ENCODE measurements at places on chromosomes 7 and 10. TPM values are rescaled to one million over a fixed set of nuclear protein-coding genes. Genes with fewer than 3 reads are reported as not detected.

LIPJ gene
- not detected for total RNA-seq

BEND7 gene
- 15.8 TPM for total RNA-seq

EVX1 gene
- not detected for total RNA-seq

PPP1R3C gene
- total RNA-seq = 39.8 TPM

RBP3 gene
- total RNA-seq = not detected

OPN1SW gene
- total RNA-seq = not detected

OR2A1 gene
- not detected for total RNA-seq

DNA sequence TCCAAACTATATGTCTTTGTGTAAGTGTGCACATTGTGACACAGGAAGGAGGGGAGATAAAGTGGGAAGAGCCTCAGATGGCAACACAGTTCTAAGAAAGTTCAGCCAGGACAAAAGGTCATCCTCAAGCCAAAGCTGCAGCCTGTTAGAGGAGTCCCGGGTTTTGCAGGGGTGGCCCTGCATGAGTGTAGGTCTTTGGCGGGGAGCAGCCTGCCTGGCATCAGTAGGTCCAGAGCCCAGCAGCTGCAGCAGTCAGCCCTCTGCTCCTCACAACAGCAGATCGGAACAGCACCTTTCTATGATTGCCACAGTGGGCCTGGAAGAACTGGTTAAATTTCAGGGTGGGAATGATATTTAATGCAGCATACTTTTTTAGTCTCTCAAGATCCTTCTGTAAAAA is 13.5 kb upstream of the VDAC2 start:
- DNase-seq = no peak

- DNase-seq = no peak
Measured at GRCh38 chr10:128694168-128694850, 568.1 kb upstream of the MKI67 start.

GRCh38 chr10:52146766-52147165 is 167.3 kb upstream of the DKK1 start:
- DNase-seq = no peak

DNA sequence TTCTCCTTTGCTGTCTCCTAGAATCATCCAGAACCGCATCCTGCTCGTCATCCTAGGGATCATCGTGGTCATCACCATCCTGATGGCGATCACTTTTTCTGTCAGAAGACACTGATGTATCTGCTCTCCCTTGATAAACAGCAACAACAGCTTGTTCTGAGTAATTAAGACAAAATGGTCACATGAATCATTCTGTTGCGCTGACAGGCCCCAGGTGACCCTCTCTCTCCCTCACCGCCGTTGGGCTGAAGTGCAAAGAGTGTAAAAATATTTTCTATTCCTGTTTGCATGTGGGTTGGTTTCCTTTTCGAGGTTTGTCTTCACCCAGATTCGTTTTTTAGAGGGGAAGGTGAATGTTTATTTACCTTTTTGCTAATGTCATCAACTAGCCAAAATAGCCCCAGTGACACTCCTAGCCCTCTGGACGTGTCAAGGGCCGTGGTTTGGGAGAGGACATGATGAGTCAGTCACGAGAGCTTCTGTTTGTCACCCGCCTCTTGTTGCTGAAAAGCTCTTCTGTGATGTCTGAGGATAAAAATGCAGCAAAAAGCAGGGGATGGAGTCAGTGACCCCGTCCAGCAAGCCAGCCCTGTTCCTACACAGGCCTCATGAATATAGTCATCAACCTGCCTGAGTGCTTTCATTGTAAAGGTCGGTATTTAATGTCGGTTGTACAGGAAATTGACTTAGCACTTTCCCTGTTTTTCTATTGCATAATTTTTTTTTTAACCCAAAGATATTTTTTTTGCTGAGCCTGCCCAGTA is 134.6 kb upstream of the TCF7L2 start:
- DNase-seq = no peak

GRCh38 chr7:71611986-71612385 is 480.0 kb downstream of the GALNT17 start:
- DNase-seq = no peak

DNA sequence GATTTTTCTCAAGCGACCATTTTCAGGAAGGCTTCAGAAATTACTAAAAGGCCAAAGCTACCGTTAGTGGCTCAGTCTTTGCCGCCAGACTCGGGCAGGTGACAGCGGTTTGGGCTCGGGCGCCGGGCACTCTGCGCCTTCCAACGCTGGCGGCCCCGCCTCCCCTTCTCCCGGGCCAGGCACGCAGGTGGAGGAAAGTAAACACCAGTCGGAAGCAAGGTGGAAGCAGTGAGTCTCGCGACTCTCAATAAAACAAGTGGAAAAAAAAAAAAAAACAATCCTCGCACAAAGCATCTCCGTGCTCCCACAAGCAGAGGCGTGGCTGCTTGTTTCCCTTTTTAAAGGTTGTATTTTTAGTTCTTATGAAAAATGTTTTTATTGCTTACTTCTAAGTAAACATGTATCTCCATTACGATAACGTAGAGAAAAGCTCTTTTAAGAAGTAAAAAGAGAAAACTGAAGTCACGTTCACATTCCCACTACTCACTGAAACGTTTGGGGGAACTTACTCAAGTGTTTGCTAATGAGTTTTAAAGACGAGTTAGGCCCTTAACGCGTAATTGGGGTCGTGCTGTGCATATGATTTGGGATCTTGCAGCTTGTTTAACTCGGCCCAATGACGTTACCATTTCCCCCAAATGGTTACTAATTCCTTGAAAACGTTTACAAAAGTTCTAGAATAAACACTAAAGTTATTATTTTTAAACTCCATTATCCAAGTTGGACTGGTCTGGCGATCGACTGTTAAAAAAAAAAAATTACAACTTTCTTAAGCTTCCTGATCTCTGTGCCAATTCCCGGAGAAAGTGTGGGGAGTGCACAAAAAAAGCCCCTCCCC is 864 bp downstream of the CDCA7L start:
- no peak for DNase-seq

- no peak for DNase-seq
Measured at GRCh38 chr10:61903221-61903927, 1.9 kb downstream of the ARID5B start.

GRCh38 chr10:74067373-74068352 is 69.7 kb downstream of the VCL start:
- no peak for DNase-seq

DNA sequence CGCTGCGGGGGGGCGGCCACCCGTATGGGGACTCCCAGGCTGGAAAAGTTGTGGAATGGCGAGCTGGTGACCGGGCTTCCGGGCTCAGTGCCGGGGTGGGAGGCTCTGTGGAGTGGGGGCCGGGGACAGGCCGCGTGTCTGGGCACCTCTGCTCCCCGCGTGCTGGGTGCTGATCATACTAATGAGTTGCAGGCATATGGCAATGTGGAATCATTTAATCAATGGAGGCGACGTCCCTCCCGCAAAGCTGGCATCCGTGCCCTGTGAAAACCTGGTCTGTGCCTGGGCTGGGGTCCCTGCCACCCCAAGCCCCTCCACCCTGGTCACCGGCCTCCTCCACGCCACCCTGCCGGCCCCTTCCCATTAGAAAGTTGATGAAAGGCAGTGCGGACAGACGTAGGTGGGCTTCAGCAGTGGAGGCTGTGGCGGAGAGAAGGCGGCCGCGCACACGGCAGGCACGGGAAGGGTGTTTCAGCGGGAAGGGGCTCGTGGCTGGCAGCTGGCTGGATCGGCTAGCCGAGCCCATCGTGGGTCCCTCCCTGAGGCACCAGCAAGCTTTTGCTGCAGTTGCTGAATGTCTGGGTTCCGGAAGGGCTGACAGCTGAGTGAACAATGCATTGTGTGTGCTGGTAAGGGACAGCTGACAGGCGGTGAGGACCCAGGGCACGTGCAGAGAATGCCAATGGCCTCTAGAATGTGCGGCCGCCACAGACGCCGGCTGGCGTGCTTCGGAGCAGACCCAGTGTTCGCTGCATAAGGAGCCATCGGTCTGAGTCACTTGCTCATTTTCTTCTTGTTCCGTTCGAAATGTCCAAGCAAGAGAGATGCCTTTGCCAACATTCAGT is 1.5 kb downstream of the ADGRA1 start:
- no peak for DNase-seq

- DNase-seq = no peak
Measured at GRCh38 chr7:112206991-112207592, 597 bp downstream of the ZNF277 start.

GRCh38 chr10:115094416-115095140 is 1.4 kb downstream of the ATRNL1 start:
- DNase-seq = no peak

DNA sequence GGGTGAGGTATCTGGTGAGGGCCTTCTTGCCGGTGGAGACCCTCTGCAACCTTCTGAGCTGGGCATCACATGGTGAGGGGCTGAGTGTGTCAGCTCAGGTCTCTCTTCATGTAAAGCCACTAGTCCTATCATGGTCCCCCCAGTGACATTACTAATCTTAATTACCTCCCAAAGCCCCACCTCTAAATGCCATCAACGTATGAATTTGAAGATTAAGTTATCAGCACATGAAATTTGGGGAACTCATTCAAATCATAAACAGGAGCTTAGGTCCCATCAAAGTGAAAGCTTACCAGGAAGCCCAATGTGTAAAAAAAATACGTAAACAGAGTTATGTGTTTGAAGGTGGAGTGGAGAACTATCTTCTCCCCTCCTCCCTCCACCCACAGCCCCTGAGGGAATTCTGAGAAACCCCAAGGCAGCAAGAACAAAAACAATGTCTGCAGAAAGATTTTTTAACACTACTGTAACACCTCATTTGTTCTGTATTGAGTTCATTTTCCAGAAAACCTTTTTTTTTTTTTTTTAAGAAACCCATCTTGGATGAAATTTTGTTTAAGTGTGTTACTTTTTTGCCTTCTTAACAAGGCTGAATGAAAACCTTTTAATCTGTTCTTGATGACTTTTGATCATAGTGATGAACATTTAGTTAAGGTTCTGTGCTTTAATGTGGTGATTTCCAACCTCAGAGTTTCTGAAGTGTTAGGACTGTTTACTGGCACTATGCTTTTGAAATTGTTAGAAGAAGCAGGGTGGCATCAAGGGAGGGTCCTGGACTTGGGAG is 19.1 kb upstream of the PCGF5 start:
- DNase-seq = no peak

DNA sequence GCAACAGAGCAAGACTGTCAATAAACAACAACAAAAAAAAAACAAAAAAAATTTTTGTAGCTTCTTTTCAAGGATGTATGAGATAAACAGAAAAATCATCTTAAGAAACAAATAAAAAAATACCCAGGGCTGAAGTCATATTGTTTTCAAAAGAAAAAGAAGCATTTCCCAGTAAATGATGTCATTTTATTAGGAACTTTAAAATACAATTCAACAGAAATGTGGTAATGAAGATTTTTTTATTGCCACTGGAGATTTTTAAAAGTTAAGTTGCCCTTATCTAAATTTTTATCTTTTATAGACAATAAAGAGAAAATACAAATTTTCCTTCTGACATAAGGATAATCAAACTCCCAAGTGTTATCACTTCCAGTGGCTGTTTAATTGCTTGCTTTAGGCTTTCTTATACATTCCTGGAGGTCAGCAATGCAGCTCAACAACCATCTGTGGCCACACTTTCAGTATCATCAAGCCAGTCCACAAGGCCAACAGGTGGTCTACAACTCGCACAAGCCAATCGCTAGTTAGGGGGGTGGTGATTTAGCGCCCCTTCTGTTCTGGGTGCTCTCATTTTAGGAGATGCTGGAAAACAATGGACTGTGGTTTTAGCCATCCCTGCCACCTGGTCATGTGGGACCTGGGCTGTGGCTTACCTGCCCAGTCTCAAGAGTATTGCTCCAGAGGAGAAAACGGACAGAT is 10.8 kb downstream of the SEPHS1 start:
- DNase-seq = no peak

DNA sequence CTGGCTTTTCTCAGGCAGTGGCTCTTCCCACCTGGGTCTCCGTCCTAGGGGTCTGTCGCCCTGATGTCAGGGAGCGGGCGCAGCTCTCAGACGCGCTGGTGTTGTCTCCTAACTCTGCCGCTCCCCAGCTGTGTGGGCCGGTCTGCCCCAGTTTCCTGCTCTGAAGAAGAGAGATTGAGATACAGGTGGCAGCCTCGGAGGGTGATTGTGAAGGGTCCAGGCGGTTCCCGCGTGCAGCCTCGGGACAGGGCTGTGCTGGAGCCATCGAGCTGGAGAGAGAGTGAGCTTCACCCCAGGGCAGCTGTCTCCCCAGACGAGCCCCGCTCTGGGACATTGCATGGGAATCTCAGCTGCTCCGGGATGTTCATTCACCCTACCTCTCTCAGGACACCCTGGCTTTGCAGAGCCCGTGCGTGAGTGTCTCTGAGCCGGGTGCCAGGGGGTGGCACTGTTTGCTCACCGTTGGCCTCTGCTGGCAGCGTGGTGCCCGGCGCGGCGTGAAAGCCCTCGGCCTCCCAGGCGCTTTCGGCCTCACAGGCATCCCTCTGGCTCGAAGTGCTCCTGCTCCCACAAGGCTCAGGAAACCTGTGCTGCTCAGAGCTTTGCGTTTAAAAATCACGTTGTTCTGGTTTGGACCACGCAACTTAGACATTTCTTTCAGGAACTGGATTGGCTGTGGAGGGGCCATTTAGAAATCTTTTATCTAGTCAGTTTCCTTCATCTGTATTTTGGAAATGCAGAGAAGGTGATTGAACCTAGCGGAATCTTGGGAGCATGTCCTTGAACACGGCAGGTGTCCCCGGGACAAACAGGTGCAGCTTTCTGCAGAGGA is 33.8 kb upstream of the ZFAND2A start:
- no peak for DNase-seq

- DNase-seq = no peak
Measured at GRCh38 chr10:6083523-6084475, 5.0 kb upstream of the RBM17 start.

- DNase-seq = no peak
Measured at GRCh38 chr7:16785846-16786245, 19.0 kb downstream of the AGR2 start.

DNA sequence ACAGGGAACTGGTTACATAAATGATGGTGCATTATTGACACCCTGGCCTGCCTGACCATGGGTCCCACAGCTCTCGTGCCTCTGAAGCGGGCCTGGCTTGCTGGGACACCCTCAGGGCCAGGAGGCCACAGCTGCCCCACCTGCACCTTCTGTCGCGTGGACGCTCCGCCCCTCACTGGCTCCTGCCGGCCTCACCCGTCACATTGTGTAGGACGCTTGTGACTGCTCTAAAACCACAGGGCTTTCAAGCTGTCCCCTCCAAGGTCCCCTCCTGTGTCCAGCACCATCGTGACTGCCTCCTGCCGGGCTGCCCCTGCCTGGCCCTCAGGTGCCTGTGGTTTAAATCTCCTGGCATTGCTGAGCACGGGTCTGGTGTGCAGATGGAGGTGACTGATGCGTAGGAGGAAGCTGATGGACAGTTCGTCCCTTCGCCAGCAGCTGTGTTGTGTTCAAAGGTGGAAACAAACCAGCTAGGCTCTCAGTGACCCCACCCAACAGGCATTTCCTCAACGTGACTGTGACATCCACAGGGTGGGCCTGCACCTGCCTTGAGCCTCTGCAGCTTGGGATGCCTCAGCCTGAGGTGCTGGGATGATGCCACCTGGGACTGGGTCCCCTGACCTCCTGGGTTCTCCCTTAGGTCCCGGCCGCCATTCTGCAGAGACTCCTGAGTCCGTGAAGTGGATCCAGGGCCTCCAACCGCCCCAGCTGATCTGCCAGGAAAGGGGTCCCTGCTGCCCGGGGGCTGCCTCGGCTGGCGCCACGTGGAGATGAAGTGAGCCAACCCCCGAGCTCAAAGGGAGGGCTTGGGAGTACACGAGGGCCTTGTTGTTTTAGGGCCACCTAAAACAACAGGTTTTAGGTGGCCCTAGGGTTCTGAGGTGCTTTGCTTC is 148.5 kb downstream of the WDR37 start:
- DNase-seq = no peak
